Ascending aorta (tissue), 2 donors: ENCODE measurements at places on chromosomes 11 and 22. TPM values are rescaled to one million over a fixed set of nuclear protein-coding genes. Genes with fewer than 3 reads are reported as not detected.

RAB39A gene
- not detected for total RNA-seq

CATSPERZ gene
- total RNA-seq: not detected

CDC42EP2 gene
- 20.6 TPM for total RNA-seq

NNMT gene
- 1,040 TPM for total RNA-seq

TTC36 gene
- total RNA-seq: 30.4 TPM

FAM180B gene
- not detected for total RNA-seq

ESAM gene
- total RNA-seq: 257 TPM

JAML gene
- total RNA-seq: not detected

CCDC157 gene
- 7.0 TPM for total RNA-seq

PARVA gene
- 51.6 TPM for total RNA-seq

SLC17A6 gene
- not detected for total RNA-seq

POU2AF1 gene
- total RNA-seq: 0.11 TPM

DNA sequence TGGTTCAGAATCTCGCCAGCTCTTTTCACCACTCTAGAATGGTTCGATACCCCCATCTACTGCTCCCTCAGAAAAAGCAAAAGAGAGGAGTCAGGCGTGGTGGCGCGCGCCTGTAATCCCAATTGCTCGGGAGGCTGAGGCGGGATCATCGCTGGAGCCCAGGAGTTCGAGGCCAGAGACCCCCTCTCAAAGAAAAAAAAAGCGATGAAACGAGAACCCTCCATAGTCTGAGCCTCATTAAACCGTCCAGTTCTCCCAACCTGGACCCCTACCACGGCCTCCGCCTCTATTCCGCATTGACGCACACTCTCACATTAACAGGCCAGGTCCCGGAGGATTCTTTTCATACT is 439 bp downstream of the SPA17 start:
- DNase-seq: no peak

- DNase-seq: peak; percentile 48
Measured at GRCh38 chr11:120186774-120187591, 23.8 kb upstream of the OAF start.

- no peak for DNase-seq
Measured at GRCh38 chr11:60085909-60086308, 2.6 kb upstream of the MS4A2 start.

DNA sequence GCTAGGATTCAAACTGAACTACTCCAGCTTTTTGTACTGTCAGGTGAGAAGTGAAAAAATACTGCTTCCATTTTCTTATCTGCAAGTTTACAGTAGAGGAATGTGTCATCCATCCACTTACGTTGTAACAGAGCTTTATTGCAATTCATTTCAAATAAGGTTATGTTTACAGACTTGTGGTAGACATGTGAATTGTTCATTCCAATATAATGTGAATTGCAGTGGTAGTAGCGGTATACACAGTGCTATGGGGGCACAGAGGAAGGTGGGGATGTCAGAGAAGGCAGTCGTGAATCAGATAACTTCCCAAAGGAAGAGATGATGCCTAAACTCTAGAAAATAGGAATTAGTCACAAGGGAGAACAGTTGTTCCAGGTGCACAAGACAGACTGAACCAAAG is 42.5 kb downstream of the CEP57 start:
- DNase-seq: no peak

GRCh38 chr22:27748349-27748748 is 53.2 kb downstream of the MN1 start:
- DNase-seq: no peak

GRCh38 chr11:126514061-126514693 is 158.7 kb downstream of the ST3GAL4 start:
- no peak for DNase-seq

DNA sequence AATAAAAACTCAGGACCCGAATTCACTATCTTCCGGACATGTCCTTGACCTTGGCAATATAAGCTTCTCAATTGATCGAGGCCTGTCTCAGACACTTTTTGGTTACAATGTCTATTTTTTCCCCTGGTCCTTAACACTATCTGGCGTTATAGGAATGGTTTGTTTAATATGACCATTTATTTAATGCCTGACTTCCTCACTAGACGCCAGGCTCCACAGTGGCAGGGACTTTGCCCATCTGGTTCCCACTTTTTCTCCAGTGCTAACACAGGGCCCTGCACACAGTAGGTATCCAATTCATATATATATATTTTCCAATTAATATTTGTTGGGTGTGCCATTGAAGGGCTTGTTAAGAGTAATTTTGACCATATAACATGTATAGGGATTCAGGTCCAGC is 7.9 kb upstream of the CBX6 start:
- no peak for DNase-seq

DNA sequence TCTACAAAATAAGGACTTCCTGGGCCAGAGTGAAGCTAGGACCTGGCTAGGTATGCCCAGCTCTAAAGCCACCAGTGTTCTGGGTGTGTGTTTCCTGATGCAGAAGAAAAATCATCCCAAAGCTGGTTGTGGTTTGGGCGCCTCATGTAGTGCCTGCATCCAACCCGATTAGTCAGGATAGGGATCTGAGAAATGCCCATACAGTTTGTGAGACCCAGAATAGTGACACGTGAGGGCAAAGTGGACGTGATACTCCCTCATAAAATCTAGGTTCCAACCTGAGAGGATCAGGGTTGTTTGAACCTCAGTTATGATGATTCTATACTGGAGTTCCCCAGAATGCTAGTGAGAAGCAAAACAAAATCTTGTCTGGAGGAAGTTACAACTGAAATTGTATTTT is 238.4 kb downstream of the TBC1D22A start:
- DNase-seq: no peak

- no peak for DNase-seq
Measured at GRCh38 chr11:58003036-58003435, 20.6 kb upstream of the OR9Q1 start.

DNA sequence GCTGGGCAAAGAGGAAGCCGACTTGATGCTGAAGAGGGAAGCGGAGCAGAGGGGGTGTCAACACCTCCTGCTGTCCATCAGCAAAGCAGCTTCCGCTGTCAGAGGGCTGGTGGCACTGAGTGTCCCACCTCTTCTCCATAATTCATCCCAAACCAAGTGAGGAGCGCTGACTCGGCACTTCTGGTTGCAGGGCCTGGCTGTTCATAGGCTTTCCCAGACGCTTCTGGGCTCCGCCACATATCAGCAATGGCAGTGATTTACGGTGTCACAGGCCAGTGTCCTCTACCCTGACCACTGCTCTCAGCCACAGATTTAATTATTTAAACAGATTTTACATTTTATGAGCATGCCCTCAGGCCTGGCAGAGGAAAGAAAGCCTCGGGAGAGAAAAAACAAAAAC is 70.1 kb upstream of the TENM4 start:
- no peak for DNase-seq

DNA sequence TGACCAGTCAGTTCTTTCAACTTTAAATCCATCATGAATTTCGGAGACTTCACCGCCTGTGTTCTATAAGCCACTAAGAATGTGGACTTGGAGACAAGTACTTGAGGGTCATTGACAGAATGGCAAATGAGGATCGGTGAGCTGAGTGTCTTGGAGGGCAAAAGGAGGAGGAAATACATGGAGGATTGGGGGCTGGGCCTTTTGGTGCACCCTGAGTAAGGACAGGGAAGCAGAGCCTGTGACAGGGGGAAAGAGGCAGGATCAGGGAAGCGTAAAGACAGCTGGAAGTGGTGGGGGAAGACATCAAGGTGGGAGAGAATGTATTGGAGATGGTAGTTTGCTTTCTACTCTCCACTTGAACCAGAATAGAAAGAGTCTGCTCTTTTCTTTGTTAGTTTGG is 70.4 kb upstream of the MTMR2 start:
- DNase-seq: no peak

GRCh38 chr11:65429068-65429681 is 6.6 kb downstream of the NEAT1 start:
- DNase-seq: peak; percentile 64

DNA sequence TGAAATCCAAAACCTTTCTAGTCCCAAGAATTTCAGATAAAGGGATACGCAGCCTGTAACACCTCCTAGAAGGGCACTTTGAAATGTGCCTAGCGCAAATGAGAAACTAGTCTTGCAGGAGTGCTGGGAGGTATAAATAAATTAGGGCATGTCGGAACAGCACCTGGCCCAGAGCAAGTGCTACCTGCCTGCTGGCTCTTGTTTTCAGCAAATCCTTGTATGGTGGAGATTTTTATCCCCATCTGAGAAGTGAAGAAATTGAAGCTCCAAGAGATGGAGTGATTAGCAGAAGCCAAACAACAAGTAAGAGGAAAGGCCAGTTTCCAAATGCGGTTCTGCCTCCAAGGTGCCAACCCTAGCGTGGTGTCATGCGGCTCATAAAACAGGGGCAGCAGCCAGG is 36.7 kb upstream of the TFIP11 start:
- DNase-seq: no peak

GRCh38 chr11:93024369-93024768 is 54.9 kb downstream of the MTNR1B start:
- no peak for DNase-seq

- no peak for DNase-seq
Measured at GRCh38 chr11:16365581-16366228, 9.4 kb upstream of the SOX6 start.

GRCh38 chr22:50473855-50474671 is 772 bp downstream of the SBF1 start:
- no peak for DNase-seq

GRCh38 chr22:48171271-48171691 is 1408.8 kb downstream of the TBC1D22A start:
- DNase-seq: peak; percentile 52

DNA sequence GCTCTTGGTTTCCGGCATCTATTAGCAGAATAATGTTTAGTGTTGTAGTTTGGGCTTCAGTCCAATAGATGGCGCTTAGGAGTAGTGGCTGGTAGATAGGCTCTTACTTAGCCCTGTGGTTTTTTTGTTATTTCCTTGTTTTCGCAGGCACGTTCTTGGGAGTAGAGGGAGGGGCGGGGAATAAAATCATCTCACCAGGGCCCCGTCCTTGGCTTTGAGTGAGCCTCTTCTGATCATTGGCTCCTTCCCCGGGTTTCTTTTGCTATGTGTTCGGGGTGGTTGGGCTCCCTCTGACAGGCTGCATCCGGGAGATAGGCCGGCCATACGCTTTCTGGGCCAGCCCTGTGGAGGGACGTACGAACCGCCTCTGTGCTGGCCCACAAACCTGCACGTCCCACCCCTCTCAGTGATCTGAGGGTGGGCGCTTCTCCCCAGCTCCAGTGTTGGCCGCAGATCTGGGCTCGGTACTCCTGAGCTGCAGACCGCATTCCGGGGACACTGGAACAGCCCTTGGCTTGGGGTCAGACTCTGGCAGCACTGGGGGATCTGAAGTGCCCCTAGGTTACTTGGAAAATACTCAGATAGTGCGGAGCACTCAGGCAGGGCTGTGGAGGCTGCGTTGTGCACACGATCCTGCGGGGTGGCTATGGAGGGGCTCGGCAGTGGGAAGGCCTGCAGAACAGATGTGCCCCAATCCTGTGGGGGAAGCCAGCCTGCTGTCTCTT is 217.0 kb downstream of the DYNC2H1 start:
- no peak for DNase-seq

DNA sequence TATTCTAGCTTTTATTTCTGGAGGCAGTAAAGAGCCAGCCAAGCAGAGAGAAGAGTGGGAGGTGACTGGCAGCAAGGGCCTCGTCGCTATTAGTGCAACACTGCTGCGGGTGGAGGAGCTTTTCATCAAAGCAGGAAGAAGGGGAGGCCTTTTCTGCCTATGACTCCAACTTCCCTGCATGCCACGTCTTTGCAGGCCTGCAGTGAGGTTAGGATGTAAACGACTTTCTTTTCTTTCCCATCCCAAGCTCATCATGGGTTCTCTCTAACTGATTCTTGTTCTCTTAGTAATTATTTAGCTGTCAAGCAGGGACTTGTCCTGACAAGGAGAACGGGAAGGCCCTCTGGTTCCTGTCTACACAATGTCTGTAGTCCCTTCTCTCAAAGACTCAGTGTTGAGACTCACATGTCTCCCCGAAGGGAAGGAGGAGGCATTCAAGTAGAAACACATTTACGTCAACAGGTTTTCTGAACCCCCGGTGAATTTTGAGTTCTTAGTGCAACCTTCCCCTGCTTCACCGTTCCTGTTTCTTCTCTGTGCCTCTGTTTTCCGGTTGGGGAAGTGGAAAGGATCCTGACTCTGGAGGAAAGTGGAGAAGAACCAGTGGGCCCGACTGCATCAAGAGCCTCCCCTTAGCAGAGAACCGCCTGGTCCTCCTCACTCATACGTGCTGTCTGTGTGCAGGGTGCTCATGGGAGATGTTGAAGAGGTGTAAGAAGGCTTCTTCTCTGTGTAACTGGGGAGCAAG is 56.9 kb downstream of the PACS1 start:
- no peak for DNase-seq

GRCh38 chr11:11848891-11849746 is 7.3 kb downstream of the USP47 start:
- DNase-seq: no peak

DNA sequence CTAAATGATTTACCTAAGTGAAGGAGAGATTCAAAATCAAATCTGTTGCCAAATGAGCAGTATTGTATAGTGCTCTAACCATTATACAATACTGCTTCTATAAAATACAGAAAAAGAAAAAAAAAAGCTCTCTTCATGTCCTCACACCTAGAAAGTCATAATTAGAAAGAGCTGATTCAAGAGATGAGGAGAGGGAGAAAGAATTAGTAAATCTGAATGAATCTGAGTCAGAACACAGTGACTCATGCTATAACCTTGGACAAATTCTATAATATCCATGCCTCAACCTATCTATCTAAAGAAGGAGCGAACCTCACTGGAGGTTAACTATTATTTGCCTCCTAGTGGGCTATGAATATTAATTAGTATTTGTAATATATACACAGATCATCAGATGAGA is 29.4 kb downstream of the AMBRA1 start:
- no peak for DNase-seq

GRCh38 chr11:83011333-83012167 is 60.1 kb downstream of the RAB30 start:
- DNase-seq: no peak
